ENCODE measurements at places on chromosomes 7 and 10.

DNA sequence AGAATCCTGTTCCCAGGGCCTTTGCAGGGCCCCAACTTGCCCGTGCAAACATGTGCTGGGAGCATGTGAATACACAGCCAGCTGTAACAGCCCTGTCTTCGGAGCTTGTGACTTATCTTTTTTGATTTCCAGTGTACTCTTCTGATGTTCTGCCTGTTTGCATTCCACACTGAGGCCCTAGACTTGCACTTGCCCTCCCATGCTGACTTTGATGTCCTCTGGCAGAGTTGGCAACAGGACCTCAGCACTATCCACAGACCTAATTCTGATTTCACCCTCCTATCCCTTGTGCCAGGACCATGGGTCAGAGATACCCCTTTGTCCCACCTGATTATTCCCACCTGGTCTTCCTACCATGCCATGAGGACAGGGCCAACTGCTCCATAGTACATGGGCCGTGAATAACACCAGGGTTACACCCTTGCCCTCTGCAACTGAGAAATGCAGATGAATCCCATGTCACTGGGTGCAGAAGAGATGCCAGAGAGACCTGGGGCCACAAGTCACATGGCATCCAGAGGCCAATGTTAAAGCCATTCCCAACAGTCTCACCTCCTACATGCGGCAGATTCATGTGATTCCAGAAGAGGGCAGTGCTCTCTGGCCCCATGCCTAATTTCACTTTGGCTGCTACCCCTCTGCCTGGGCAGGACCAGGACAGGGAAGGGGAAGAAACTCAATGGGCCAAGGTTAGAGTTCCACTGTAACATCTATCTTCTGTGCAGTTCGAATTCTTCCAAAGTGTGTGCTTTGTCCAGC is 43.0 kb downstream of the SCRN1 start:
- DNase-seq: no peak

GRCh38 chr10:77901743-77902142 is 24.8 kb downstream of the DLG5 start:
- DNase-seq: no peak

GRCh38 chr7:123658023-123658422 is 2.4 kb downstream of the LMOD2 start:
- DNase-seq: no peak

DNA sequence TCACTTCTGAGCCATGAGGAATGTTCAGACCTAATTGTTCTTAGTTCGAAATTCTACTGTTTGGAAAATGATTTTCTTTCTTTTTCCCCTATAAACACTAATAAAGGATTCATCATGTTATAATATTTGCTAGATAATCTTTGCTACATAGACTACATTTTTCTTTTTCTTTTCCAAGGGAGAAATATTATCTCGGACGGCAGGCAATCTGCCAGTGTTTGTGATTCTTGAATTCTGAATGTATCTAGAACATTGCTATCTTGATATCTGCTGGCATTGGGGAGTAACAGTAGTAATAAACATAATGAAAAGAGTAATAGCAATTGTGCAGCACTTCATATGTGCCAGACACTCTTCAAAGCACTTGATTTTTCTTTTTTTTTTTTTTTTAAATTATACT is 107.7 kb upstream of the ZNF32 start:
- DNase-seq: no peak

DNA sequence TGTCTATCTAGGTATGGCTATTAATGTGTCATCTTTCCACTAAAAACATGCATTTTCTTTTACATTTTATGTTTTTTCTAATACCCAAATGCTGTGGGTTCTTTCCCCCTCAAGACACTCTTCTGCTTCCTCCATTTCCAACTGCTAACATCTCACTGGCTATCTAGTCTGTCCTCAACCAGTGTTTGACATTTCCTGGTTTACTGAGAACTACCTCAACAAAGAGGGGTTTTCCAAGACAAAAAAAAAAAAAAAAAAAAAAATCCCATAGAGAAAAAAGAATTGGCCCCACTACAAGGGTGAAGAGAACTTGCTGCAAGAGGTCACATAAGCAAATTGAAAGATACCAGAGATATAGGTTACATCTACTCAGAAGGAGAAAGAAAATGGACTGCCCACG is 359.7 kb downstream of the CRPPA start:
- DNase-seq: no peak

GRCh38 chr10:3852147-3852904 is 67.3 kb upstream of the KLF6 start:
- peak; percentile 29 for DNase-seq

GRCh38 chr10:109358325-109358724 is 565.0 kb downstream of the XPNPEP1 start:
- DNase-seq: no peak

DNA sequence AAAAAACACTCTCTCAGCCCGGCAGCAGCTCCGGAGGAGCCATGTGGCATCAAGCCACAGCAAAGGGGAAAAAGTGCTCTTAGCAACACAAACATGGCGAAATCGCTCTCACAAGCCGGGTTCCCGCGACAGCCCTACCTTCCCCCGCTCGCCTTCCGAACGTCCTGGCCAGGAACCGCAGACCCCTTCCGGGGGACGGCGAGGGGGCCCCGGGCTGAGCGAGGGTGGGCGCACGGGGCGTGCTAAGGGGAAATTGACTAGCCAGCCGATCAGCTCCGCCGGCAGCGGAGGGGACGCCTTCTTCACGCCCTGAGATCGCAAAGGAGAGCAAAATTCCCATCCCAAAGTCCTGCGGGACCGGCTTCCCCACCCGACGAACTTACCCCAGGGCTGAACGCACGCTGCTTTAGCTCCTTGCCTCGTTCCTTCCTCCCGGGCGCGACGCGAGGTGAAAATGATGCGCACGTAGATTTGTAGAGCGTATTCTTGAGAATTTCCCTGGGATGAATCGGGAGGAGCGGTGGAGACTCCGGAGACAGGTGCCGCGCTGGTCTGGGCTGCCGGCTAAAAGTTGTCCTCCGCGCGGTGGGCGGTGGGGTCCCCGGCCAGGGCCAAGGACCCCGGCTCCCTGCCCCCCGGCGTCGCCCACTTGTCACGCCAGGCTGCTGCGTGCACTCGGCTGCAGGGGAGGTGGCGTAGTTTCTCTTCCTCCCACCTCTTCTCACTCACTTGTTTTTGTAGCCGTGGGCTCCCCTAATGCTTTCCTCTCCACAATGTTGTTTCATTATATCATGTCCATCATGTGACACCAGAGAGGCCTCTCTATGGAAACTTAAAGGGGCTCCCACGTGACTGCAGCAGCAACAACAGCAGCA is 220.1 kb upstream of the MKLN1 start:
- DNase-seq: peak; percentile 61

DNA sequence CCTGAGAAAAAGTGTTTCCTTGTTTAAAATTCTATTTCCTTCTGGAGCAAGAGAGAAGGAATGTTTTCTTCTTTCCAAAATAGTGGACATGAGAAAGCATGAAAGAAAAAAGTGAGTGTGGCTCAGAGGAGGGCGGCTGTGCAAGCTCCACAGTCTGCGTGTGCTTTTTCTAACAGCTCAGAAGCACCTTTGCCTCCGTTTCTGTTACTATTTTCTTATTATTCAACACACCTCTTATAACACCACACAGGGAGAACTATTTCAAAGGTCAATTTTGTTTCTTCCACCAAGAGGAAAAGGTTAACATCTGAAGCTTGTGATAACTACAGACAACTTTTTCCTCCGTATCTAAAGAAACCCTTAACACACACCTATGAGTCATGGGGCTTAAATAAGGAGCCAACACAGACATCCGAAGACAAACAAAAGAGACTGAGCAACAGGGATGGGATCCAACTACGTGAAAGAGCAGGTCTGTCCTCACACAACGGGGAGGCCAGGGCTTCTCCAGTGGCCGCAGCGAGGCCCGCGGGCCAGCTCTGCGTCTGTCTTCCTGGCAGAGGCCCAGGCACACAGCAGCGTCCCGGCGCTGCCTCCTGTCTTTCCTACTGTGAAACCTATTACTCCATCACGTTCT is 36.2 kb upstream of the NCAPG2 start:
- DNase-seq: no peak

GRCh38 chr10:52424341-52424740 is 110.3 kb downstream of the DKK1 start:
- no peak for DNase-seq

GRCh38 chr10:84478151-84478550 is 149.8 kb downstream of the CCSER2 start:
- no peak for DNase-seq

GRCh38 chr10:8331896-8332729 is 277.6 kb downstream of the GATA3 start:
- DNase-seq: peak; percentile 57

- DNase-seq: no peak
Measured at GRCh38 chr7:112001091-112001826, 204.9 kb downstream of the DOCK4 start.

- DNase-seq: no peak
Measured at GRCh38 chr10:49274886-49275285, 24.1 kb upstream of the C10orf71 start.

GRCh38 chr7:105638902-105639495 is 57.7 kb upstream of the EFCAB10 start:
- DNase-seq: no peak

- DNase-seq: no peak
Measured at GRCh38 chr10:132948351-132948750, 6.0 kb upstream of the CFAP46 start.

GRCh38 chr7:66145400-66146104 is 30.9 kb downstream of the CRCP start:
- no peak for DNase-seq

GRCh38 chr7:92973974-92974373 is 137.6 kb upstream of the CDK6 start:
- no peak for DNase-seq

- DNase-seq: no peak
Measured at GRCh38 chr7:75019800-75020199, 53.8 kb downstream of the RCC1L start.

DNA sequence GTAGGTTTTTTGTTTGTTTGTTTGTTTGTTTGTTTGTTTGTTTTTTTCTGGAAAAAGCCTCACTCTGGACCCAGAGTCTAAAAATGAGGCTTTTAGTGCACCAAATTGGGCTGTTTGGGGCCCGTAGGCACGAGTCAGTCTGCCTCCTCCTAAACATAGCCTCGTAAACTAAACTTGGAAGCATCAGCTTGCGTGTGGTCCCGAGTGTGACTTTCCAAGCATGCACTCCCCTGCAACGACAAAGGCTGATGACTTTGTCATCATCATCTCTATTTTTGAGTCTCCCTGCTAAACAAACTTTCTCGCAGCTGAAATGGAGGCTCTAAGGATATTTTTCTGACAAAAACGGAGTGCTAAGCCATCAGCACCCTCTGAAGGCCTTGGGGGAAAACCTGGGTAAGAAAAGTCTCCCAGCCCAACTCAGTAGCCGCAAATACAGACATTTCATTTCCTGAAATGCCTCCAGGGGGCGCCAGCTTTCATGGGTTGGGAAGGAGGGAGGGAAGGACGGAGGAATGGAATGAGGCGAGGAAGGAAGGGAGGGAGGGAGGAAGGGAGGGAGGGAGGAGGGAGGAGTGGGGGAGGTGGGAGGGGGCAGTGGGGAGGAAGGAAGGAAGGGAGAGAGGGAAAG is 245.9 kb downstream of the KCNMA1 start:
- DNase-seq: no peak

DNA sequence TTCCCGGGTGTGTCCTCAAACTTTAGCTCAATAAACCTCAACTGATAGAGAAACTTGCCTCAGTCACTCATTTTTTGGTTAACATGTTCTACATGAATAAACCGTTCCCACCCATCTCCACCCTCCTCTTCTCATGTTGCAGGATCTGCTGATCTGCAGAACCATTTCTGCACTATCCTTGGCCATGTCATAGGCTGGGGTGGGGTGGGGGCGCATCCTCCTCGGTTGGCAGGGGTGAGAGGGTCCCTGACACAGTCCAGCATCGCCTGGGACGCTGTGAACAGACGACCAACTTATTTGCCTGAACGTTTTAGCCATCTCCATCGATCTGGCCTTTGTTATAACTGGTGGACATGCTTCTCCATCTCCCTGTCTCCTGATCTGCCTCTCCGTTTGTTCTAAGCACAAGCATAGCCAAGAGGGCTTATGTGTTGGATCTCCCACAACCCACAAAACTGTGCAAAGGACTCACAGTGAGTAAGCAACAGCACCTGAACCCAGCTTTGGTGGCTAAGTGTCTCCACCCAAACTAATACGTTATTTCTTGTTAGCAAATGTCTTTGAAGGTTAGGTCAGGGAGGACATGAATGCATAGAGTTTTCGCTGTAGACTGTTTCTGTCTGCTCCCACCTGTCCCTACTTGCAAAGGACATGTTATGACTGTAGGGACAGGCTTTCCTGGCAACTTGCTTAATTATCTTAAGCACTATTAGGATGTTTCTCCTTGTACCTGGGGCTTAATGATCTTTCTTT is 51.7 kb downstream of the PRKCQ start:
- no peak for DNase-seq

GRCh38 chr10:49387071-49387470 is 8.8 kb downstream of the DRGX start:
- no peak for DNase-seq
